ENCODE measurements at places on chromosomes 6 and 20.

DNA sequence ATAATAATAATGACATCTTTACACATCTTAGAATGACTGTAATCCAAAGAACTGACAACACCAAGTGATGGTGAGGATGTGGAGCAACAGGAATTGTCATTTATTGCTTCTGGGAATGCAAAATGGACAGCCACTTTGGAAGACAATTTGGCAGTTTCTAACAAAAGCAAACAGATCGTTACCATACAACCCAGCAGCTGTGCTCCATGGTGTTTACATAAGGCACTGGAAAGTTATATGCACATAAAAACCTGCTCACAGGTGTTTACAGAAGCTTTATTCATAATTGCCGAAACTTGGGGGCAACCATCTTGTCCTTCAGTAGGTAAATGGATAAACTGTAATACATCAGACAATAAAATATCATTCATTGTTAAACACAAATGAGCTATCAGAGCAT is 18.3 kb upstream of the ASF1A start:
- DNase-seq = no peak

GRCh38 chr6:12170351-12171092 is 119.6 kb upstream of the EDN1 start:
- no peak for DNase-seq

DNA sequence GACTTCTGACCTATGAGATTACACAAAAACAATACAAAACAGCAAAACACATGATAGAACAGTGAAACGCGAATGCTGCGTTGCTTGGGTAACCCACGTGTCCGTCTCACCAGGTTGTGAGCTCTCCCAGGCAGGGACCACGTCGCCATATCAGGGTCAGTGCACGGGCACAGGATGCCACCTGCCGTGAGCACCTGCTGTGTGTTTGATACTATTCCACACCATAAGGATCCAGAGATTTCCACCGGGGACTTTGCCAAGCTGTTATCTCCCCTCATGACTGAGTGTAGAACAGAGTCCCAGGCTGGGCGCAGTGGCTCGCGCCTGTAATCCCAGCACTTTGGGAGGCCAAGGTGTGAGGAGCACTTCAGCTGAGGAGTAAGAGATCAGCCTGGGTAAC is 288.0 kb downstream of the BMP7 start:
- DNase-seq = no peak

- DNase-seq = no peak
These were observed 159.3 kb downstream of the GJA10 start for GRCh38 chr6:90053614-90054013.

DNA sequence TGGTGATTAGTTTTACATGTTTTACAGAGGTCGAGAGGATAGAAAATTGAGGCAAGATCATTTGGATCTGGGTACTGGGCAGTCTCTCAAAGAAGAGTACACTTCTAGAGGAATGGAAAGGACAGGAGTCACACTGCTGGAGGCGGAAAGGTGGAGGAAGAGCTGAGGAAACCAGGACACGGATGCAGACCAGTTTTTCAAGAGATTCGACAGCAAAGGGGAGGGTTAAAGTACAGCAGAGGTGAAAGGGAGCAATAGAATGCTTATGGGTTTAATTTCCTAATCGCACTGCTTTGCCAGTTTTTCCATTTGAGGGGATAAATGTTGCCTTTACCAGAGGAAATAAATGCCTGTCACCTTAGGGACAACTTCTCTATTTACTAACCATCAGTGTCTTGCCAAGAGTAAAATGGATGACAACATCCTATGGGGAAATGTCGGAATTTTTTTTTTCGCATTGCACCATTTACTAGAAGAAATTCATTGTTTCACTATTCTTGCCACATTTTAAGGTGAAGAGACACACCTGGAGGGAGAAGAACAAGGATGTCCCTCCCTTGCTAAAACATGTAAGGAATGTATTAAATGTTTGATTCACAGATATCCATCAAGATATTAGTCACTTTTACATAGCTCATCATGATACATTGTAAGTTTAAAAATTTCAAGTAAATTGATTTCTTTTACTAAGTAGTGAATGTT is 226.6 kb downstream of the COL12A1 start:
- DNase-seq = no peak

GRCh38 chr6:147699637-147700036 is 191.1 kb downstream of the SAMD5 start:
- DNase-seq = no peak

DNA sequence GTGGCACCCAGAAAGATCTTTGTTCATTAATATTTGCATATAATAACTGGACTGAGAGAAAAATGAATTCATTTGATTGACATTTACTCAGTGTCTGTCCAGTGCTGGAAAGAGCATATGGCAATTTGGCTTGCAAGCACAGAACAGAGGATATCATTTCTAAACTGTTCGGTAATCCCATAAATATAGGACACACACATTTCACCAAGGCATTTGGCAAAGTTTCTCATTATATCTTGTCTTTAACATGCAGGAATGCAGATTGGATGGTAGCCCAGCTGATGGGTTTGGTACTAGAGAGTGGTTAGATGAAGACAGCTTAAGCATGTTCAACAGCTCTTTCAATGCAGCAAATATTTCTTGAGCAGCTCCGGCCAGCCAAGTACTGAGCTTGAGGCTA is 259.2 kb downstream of the PRKN start:
- DNase-seq = no peak

All from left ventricle myocardium inferior (tissue), 1 donor.